ENCODE measurements at places on chromosomes 7 and 10.

DNA sequence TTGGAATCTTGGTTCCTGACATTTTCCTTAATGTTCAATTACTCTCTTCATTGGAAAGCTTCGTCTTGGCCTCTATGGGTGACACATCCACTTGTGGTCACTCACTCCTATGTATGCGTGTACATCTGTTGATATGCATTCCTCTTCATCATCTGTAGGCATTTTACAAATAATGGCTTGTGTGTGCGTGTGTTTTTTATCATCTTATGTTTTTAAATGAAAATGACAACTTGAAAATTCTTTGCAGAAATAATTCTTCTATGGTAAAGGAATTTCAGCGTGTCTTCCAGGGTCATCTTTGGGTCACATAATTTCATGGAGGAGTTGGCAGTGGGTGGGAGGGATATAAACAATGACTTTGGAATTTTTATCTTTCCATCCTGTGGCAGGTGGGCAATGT is 925.1 kb downstream of the LRMDA start:
- DNase-seq = no peak

DNA sequence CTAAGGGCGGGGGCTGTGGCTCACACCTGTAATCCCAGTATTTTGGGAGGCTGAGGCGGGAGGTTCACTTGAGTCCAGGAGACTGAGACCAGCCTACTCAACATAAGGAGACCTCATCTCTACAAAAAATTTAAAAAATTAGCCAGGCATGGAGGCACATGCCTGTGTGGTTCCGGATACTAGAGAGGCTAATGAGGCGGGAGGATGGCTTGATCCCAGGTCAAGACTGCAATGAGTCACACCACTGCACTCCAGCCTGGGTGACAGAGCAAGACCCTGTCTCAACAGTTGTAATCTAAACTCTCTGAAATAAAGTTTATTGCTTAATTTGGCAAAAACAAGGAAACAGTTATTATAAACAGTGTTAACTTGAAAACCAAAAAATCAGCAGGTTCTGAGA is 123.3 kb downstream of the USP6NL start:
- DNase-seq = no peak

DNA sequence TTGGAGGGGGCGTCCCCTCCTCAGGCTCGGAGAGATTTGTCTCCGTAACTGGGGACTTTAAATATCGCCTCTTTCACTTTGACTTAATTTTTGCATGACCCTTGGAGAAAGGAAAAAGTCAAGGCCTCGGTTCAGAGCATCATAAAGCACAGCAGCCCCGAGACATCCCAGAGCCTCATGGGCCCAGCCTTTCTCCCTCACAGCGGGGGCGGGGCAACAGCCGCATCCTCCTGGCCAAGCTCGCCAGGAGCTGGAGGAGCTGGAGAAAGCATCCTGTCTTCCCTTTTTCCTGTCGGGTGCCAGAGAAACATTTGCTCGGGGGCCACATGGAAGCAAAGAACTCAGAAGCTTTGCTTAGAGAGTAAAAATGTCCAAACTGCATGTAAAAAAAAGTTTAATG is 43.6 kb upstream of the DPYSL4 start:
- DNase-seq = no peak

- DNase-seq = no peak
These were observed 369.6 kb downstream of the KCNMA1 start for GRCh38 chr10:77267703-77268675.

DNA sequence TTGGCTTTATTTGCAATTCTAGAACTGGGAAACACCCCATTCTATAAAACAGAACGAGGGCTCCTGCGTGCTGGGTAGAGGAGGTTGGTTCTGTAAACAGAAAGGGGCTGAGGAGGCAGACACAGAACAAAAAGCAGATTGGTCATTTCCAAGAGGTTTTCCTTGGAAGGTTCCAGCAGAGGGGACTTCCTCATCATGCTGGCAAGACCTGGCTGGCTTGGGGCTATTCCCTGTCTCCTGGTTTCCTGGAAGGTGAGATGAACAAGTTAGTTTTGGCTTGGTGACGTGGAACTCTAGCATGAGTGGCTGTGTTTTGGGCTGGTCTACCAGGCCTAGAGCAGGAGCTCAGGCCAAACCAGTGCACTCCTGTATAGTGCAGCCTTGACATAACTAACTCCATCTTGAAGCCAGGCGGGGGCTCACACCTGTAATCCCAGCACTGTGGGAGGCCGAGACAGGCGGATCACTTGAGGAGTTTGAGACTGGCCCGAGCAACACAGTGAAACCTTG is 26.1 kb upstream of the DNAJB6 start:
- DNase-seq = no peak
